ENCODE measurements at places on chromosomes 1 and 21.

GRCh38 chr1:107941123-107941522, 23.9 kb downstream of the VAV3 start:
- no peak for DNase-seq

GRCh38 chr1:46532095-46532494, 19.4 kb downstream of the KNCN start:
- no peak for DNase-seq

- DNase-seq = no peak
Observed at GRCh38 chr1:59498640-59499039, 201.7 kb downstream of the FGGY start.

DNA sequence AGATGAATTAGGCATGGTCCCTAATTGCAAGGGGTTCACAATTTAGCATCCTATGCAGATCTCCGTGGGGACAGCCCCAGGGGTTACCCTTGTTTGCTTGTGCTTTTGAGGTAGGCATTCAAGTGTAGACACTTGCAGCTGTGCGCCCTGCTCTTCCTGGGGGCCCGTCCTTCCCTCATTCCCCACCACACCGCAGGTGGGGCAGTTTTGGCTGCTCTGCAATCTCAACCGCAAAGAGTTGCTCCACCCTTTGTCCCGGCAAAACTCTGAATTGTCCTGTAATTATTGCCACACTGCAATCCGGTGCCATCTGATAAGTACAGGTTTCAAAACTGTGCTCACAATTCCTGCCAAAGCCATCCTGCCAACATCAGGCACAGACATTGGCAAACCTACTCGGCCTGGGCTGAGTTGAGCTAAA, 65.4 kb upstream of the LYST start:
- DNase-seq = no peak

DNA sequence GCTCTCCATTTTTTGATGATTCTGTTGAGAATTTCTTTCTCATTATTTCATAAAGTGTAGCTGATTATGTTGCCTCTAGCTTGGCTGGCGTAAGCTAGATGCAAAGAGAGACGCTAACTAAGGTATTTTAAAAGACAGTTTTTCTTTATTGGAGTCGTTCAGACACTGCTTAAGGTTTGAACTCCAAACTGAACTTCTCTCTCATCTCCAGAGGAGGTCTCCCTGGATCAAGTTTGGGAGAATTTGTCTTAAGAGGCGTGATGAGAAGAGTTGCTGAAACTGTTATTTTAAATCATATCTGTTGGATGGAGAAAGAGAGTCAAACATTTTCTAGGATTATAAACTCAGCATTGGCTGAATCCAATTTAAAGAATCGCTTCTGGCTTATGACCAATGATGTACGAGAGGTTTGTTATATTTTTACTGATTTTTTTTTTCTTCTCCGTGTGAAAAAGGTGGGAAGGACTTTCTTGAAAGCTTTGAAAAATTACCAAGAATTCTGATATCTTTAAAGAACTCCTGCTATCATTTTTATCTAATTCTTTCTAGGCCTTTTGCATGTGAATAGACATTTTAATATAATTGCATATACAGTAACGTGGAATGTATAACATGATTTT, 34.0 kb downstream of the MAP3K7CL start:
- DNase-seq = no peak

DNA sequence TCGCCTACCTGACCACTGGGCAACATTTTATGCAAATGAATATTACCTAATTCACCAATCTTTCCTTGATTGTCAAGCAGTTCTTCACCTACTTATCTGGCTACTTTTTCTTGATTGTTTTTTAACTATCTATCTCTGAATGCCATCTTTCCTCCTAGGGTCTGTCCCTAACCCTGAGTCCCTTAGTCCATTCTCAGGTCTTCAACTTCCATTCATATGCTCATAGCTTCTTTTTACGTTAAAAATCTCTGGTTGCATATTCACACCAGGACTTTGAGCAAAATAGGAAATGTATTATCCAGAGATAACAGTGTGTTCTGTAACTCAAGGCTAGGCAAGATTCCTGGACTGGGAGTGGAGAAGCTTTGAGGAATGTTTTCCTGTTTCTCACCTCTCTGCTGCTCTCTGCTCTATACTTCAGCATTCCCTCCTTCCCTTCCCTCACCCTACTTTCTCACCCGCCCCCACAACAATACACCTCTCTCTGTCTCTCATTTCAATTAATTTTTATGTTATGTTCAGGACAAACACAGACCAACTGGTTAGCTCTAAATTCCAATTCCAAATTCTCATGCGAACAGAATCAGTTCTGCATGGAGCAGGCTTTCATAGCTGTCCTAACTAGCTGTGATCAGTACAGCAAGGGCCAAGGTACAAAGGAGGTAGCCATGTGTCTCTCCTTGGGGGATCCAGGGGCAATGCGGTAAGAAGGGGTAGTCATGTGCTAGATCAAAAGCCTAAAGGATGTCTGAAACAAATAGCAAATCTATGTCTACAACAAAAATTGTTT, 278.4 kb downstream of the USH2A start:
- no peak for DNase-seq

GRCh38 chr1:46034601-46035516, 97.6 kb downstream of the PIK3R3 start:
- no peak for DNase-seq

GRCh38 chr1:243946946-243947345, 96.9 kb upstream of the AKT3 start:
- no peak for DNase-seq

Measured in T-helper 1 cell (primary cell).